ENCODE measurements at places on chromosomes 11 and 22.

DNA sequence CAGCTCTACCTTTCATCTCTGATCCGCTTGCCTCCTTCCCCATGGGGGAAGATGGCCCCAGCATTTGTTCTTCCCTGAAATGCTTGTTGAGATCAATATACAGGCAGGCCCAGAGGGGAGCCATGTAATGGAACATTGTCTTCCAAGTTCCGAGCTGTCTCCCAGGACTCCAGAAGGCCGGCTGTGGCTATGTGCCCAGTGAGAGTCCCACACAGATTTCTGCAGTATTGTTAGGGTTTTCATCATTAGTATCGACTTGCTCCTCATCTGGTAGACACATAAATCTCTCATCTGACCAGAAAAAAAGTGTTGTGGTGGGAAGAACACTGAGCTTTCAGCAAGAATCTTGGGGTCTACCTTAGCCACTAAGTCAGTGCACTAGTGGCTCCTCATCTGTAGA, 163.4 kb downstream of the TRIM29 start:
- DNase-seq, result no peak

- DNase-seq, result no peak
Measured at GRCh38 chr11:111774955-111775710, 8.9 kb upstream of the PPP2R1B start.

- no peak for DNase-seq
Measured at GRCh38 chr11:65692367-65692766, 19.7 kb upstream of the KAT5 start.

- DNase-seq, result no peak
Measured at GRCh38 chr22:43232445-43232844, 45.5 kb upstream of the TTLL12 start.

DNA sequence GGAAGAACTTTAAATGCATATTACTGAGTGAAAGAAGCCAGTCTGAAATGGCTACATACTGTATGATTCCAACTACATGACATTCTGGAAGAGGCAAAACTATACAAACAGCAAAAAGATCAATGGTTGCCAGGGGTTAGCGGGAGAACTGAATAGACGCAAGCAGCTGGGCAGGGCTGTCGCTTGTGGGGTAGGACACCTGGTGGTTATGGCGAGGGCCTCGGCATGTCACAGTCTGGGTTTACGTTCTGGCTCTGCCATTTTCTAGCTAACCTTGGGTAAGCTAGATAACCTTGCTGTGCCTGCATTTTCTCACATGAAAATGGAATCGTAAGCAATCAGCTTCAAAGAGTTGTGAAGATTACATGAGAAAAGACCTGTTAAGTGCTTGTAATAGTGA, 55.2 kb upstream of the SYT13 start:
- DNase-seq, result no peak

DNA sequence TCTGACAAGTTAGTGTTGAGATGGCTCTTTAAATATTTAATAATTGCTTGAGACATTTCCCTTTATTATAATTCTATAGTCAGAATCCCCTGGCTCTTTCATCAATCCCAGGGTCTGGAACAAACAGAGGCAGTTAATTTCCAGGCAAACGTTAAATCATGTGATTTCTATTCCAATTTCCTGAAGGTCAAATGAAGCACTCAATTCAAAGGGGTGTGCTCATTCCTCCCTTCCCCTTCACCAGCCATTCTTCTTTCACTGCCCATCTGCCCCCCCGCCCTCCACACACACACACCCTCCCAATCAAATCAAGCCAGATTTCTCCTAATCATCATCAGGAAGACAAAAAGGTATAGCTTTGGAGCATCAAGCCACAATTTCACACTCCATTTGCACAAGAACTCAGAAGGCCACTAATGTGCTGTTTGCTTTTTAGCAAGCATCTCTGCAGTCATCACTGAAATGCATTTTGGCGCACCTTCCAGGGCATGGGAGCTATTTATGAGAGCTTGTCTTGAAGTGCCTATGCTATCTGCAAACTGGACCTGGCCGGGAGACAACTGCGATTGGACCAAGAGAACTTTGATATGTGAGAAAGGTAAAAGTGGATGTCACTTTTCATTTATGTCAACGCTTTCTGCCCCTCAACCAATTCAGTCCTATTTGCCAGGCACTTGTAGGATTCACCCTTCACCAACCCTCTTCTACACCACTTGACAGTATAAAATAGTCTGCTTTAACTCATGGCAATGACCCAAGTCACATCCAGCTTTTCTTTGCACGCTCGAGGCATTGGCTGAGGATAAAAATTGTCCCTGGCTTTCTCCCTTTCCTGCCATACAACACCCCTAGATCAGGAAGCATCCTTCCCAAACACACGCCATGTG, 315.1 kb upstream of the API5 start:
- DNase-seq, result no peak

DNA sequence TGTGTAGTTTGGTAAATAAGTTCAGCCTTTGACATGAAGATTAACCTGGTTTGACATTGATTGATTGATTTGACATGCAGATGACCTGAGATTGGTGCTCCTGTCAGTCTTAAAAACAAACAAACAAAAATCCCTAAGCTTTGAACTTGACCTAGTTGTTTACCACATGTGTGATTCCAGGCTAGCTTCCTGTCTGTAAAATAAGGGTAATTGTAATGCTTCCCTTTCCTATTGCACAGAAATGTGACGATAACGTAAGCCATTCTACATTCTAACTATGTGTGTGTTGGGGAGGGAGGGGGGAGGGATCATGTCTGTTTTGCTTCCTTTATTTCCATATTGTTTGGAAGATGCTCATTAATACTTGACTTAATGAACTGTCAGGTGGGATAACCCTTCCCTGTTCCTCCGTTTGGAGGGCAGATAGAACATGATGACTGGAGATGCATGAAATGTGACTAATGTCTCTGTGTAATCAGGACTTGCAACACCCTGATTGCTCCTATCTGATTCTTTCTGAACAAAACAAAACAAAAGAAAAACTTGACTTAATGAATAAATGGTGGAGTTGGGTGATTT, 106.1 kb upstream of the CLMP start:
- no peak for DNase-seq

DNA sequence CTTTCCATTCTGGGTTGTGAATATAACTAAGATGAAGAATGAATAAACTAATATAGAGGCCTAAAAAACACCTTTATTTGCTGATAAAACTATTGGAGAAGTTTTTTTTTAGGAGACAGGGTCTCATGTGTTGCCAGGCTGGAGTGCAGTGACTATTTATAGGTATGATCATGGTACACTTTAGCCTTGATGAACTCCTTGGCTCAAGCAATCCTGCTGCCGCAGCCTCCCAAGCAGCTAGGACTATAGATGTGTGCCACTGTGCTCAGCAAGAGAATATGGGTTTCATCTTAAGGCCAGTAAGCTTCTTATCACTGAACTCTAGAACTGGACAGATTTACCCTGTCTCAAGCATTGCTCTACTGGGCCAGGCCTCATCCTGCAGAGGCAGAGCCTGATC, 26.6 kb downstream of the CCDC90B start:
- DNase-seq, result no peak

GRCh38 chr11:41031551-41032060, 427.8 kb downstream of the LRRC4C start:
- no peak for DNase-seq

GRCh38 chr11:12600829-12601228, 73.4 kb upstream of the TEAD1 start:
- DNase-seq, result no peak

DNA sequence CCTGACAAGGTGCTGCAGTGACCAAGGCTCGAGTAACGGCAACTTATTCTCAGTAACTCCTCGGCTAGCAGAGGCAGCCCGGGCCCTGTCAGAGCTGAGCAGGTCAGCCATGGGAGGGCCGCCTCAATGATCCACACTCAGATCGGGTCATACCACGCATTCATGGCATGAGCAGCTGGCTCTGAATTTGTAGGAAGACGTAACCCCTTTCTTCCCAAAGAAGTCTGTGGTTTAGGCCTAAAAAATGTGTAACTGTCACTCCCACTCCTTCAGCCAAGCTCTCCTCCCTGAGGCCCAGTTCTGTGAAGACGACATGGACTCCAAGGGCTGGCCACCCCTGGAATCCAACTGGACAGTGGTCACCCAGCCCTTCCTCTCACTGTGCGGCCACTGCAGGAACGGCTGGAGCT, 30.0 kb downstream of the PPP2R1B start:
- no peak for DNase-seq

GRCh38 chr11:81080476-81080875, 1639.6 kb upstream of the TENM4 start:
- no peak for DNase-seq

GRCh38 chr11:40508303-40508702, 951.1 kb downstream of the LRRC4C start:
- DNase-seq, result no peak

- no peak for DNase-seq
Measured at GRCh38 chr11:119608781-119609180, 120.2 kb downstream of the NECTIN1 start.

DNA sequence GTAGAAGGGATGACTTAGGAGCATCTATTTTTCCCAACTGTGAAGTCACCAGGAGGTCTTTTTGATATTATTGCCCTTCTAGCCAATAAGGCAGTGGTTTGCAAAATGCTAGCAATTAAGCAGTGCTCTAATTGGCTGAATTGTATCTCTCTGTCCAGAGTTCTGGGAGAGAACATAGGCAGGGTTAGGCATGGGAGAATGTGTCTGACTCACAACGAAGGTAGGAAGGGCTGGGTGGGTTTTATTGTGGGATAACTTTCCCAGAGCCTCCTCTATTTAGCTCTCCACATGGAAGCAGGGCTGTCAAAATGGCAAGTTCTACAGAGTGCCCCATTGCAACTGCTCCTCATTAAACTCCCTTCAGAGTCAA, 415.9 kb upstream of the CADM1 start:
- DNase-seq, result no peak

GRCh38 chr11:73330569-73331093, 22.6 kb downstream of the ARHGEF17 start:
- no peak for DNase-seq

DNA sequence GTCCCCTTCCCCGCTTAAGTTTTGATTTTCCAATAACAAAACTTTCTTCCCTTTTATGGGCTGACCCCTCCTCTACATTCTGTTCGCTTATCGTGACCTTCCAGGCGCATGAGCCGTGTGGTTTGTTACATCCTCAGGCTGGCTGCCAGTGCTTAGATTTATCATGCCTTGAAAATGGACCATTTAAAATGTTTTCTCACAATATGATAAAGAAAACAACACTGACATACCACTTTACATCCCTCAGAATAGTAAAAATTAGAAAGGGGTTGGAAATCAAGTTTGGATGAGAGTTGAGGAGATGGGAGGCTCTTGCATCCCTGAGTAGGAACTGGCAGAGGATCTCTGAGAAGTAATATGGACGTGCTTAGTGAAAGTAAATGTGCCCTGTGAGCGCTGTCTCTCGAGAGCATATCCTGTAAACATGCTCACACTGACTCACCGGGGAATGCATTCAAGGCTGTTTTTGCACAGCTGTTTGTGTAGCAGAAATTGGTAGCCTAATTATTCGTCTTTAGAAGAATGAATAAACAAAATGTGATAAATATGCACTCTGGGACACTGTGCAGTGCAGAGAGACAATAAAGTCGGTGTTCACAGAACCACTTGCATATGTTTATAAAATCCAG, 17.1 kb upstream of the TOLLIP start:
- DNase-seq, result no peak

DNA sequence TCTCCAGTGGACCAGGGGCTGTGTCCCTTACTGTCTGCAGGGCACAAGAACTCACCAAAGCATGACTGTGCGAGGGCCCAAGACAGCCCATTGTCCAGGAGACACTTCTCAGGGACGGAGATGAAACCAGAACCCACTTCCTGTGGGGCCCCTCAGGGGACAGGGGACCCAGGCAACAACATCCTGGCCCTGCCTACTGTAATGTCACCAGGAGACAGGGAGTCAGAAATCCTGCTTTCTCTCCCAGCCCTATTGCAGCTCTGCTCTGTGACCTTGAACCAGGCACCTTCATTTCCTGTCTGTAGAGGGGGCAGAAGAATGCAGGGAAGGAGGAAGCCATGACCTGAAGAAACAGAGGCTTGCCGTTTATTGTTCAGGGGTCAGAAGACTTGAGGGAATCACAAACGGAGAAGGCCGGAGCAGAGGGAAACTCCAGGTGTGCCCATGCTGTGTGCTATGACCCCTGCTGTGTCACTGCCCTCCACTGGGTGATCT, 98.0 kb downstream of the NAT10 start:
- peak; percentile 30 for DNase-seq

GRCh38 chr11:93507517-93507916, 35.7 kb downstream of the SMCO4 start:
- no peak for DNase-seq

DNA sequence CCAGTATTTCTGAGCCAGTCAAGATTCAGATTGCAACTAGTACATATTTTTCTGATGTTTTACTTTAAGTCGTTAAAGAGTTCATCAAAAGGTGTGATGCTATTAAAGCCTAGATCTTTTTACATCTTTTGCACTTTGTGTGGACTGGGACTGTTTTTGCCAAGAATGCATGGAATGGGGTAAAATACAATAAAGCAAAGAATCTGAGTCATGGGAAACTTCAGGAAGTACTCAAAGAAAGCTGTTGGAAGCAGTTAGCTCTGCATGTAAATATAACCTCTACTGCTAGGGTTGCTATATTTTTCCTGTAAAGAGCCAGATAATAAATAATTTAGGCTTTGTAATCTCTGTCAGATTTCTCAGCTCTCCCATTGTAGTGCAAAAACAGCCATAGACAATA, 20.9 kb downstream of the ATXN10 start:
- DNase-seq, result no peak

DNA sequence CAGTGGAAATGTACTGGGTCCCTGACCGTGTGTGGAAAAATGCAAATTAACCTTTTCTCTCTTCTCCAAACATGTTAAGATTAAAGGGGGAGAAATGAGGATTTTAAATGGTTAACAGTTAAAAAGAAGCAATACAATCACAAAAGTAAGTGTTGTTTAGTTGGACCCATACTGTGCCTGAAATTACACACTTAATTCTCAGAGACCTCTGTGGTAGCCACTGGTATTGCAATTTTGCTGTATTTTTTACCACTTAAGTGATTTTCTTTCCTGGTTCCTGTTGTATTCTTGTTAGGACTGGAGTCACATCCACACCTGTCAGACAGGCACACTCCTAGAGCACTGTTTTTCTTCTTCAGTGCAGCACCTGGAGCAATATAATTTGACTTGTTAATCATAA, 179.6 kb upstream of the PDGFD start:
- DNase-seq, result no peak

DNA sequence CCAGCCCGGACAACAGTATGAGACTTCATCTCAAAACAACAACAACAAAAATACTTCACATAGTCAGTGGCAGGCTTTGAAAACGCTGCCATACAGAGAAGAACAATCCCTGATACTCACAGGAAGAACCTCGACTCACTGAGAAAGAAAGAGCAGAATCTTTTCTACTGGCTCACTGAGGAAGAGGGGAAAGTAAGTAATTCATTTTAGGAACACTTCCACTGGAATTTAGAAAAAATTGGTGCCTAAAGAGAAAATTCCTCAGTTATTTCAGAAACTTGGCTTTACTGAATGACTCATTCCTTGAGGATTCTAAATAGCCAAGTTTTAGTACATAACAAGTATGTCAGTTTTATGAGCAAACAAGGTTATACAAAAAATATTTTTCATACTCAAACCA, 12.3 kb downstream of the NARS2 start:
- no peak for DNase-seq

Measured in GM18507 (cell line).